Urothelium cell line (cell line): ENCODE measurements at places on chromosomes 12 and 14.

- DNase-seq: no peak
Observed at GRCh38 chr12:4535871-4536270, 2.8 kb upstream of the RAD51AP1 start.

- no peak for DNase-seq
Observed at GRCh38 chr12:117352206-117352605, 9.2 kb downstream of the NOS1 start.

GRCh38 chr14:77339407-77339806 is 18.6 kb downstream of the GSTZ1 start:
- DNase-seq: no peak

DNA sequence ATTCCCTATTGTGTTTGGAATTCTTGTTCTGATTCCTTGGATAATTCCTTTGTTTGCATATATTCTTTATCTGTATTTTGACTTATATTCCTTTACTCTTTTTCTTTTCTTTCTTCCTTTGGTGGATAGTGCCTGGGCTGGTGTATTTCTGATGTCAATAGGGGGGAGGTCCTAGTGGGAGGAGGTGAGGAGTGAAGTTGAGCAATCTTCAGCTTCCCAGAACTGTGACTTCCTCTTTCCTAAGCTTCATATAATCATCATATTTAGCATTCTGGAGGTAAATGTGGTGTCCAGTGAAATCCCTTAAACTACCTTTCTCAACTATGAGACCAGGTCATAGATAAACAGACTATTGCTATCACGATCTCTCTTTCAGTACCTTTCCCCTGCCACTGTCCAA is 29.6 kb upstream of the TBPL2 start:
- DNase-seq: no peak

DNA sequence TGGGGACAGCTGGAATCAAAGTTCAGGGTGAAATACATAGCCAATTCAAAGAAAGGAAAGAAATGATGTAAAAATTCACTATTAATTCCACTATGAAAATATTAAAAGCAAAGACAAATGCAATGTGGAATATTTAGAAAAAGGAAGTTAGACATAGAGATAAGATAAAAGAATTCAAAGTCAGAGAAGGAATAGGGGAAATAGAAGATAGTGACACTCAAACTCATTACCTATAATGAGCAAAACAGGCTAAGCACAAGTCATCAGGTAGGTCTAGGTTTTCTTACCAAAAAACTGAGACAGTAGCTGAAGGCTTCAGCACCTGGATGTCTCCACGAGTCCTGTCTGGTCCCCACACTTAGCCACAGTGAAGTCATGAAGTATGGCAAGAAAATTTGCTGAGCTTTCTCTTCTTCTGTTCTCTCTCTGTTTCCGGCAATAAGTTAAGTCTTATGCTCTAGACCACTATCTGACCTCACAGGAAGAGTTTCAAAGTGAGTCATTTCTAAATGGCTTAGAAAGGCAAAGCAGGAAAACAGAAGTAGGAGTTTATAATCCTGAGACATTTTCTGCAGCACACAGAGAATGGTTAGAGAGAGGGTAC is at the start of gene C3AR1:
TSS of gene C3AR1 (minus strand) at position 369 of the 604 bp plus-strand sequence. CDS start 6,174 bp downstream, outside the sequence.
- DNase-seq: peak; percentile 71

DNA sequence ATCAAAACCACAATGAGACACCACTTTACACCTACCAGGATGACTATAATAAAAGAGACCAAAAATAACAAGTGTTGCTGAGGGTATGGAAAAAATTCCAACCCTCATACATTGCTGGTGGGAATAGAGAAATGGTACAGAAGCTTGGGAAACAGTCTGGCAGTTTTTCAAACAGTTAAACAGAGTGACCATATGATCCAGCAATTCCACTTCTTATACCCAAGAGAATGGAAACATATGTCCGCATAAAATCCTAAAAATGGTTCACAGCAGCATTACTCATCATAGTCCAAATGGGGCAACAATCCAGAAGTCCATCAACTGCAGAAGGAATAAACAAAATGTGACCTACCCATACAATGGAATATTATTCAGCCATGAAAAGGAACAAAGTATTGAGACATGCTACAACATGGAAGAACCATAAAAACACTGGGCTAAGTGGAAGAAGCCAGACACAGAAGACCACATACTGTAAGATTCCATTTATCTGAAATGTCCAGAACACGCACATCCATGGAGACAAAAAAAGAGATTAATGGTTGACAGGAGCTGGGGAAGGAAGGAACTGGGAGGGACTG is 44.5 kb downstream of the CHGA start:
- no peak for DNase-seq

GRCh38 chr12:103331643-103332042 is 164.1 kb downstream of the C12orf42 start:
- DNase-seq: no peak

GRCh38 chr12:50104417-50105366 is 884 bp downstream of the GPD1 start:
- no peak for DNase-seq

DNA sequence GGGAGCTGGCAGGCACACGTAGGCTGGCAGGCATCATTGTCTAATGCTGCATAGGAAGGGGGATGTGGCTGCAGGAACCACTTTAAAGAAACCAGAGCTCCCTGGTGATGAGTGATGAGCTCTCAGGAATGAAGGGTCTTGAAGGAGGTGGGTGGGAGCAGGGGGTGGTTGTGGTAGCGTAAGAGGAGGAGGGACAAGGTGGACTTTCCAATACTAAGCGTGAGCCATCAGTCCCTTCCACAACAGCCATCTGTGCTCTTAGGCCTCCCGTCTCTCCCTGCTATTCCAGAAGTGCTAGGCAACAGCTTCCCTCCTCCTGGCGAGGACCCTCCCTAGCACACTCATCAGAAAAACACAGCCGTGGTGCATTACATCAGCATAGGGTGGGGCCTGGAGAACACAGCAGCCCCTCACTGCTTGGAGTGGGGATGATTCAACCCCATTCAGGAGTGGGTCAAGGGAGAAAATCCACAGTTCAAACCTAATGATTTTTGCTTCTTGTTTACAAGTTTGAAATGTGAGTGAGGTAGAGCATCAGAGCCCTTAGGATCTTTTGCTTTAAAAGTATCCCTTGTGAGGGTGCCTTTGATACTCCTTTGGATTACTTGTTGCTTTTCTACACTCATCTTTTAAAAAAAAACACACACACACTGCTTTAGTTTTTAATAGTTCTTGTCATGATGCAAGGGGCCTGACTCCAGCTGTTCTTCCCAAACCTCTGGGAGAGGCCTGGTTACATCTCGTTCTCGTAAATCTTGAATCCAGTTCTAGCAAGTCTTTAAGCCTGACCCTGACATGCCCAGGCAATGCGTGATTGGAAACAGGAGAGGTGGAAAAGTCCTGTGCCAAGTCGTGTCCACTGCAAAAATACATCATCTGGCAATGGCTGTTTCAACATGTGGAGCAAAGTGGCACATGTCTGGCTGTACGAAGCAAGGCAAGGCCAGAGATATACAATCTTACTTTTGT is 356.4 kb upstream of the DDHD1 start:
- peak; percentile 40 for DNase-seq

DNA sequence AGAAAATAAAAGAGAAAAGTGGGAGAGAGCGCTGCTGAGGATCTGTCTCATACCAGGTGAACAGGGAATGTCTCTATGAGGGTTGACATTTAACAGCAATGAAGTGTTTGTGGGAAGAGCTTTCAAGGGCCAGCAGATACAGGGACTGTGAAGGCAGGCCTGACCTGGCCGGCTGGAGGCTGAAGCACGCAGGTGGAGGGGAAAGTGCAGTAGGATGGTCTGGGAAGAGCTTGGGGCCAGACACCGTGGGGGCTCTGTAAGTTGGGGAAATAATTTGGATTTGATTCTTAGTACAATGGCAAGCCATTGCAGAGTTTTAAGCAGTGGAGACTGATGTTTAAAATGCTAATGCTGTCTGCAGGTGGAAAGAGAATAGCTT is 23.8 kb upstream of the DHRS2 start:
- no peak for DNase-seq
